NCI-H510A (cell line): ENCODE measurements at places on chromosomes 3 and 15.

DNA sequence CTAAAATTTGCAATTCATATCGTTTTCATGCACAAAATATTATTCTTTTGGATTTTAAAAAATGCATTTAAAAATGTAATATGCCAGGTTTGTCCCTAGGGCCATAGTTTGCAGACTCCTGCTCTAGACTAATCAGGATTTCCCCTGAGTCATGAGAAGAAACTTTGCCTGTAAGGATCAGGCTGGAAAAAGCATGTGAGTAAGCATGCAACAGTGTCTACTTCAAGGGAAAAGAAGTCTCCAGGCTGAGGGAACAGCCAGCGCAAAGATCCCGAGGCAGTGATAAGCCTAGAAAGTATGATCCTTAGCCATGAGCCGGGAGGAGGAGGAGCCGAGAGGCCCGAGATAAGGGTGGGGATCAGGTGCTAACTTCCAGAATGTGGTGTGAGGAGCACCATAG is 382.8 kb upstream of the CFAP20DC start:
- DNase-seq = no peak

- no peak for DNase-seq
These were observed 72.0 kb upstream of the LSAMP start for GRCh38 chr3:116517308-116517707.

DNA sequence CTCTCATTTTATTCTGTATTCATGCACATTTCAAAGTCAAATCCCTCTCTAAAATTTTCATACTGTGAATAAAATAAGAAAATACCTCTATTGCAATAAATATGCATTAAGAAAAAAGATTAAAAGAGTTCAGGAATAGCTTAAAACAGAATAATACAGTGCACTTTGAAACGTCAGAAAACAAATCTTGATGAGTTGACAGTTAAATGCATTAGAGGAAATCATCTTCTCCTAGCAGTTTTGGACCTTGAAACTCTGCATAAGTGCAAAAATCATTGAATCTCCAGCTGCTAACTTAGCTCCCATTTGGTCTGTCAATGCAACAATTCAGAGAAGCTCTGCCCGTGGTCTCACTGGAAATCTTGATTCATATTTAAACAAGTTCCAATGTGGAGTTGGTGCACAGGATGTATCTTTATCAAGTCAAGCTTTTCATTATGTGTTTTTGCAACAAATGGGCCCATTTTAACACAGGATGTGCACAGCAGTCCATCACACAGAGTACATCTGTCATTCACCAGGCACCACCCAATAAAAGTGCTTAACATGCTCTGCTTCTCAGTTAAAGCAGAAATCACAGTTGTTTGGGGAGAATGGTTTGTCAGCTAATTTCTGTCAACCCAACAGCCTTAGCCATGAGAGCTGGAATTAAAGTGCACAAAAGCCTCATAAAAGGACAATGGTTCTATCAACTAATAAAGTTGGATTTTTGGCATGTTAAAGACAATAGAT is 98.8 kb upstream of the ARRDC4 start:
- DNase-seq = no peak

GRCh38 chr3:13289771-13290285 is 130.3 kb downstream of the NUP210 start:
- no peak for DNase-seq

DNA sequence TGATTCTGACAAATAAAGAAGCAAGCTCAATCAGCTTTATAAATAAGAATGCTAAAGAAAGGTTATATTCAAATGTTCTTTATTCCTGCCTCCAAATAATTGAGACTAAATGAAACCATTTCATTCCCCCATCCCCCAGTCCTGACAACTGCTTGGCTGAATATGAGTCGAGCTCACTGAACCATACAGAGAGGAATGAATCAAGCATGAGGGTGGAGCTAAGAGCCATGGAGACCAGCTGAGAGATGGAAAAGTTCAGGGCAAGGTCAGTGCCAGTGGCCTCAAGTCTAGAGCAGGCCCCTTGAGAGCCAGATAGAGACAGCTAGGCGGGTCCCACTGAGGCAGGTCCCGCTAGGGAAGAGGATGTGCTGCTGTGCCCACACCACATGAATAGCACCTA is 188.7 kb upstream of the EIF1B start:
- no peak for DNase-seq

DNA sequence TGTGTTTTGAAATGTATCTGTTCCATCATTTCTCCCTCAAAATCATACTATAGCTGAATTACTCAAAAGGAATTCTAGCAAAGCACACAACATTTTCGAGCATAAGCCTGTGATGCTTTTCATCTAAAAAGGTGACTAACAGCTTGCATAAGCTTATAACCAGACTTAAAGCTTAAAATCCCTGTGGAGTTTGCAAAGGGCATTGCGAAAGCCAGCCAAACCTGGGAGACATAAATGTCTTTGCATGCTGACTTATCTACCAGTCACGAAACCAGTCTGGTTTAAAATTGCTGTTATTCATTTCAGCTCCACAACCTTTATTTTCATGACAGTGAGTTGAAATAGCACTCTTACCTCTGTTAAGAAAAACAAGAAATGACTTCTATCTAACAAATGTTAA is 35.6 kb upstream of the LIPC start:
- DNase-seq = no peak

DNA sequence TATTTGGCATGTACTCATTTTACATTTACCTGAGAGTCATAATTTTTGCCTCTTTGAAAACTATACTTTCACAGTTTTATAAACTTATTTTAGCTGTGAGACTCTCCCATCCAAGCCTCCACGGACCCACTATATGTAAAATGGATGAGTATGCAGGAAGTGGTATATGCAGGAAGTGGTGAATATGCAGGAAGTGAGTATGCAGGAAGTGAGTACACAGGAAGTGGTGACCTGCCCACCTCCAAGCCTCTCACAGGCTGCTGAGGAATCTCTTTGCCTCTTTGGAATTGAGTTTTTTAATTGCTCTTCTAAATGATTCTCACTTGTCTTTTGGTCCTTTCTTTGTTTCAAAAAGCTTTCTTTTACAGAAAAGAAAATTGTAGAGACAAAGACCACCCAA is 85.2 kb downstream of the KBTBD8 start:
- DNase-seq = no peak

DNA sequence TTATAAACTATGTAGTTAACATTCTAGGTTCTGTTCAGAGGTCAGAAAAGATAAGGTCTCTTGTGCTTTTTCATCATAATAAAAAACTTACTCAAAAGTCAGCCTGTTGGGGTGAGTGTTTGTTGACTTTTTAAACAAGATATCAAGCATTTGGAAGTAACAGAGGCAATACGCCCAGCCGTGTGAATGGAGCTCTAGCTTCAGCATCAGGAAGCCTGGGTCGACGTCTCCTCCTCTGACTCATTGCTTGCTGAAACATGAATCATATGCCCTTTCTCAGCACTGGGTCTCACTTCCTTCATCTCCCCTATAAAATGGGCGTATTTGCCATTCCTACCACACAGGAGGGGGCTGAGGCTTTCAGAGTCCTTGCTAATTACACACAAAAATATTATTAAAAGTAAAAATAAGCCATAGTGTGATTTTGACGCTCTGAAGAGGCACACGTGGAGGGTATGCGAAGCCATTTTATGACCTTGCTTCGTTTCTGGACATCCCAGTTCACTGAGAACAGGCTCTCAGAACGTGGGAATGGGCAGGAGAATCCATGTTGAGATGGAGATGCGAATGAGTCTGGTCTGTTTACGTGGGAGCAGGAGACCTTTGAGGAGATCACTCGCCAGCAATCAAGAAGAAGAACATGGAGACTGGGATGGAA is 220.8 kb upstream of the TPRG1 start:
- no peak for DNase-seq

- DNase-seq = no peak
These were observed 31.9 kb upstream of the CFAP161 start for GRCh38 chr15:81101894-81102815.

DNA sequence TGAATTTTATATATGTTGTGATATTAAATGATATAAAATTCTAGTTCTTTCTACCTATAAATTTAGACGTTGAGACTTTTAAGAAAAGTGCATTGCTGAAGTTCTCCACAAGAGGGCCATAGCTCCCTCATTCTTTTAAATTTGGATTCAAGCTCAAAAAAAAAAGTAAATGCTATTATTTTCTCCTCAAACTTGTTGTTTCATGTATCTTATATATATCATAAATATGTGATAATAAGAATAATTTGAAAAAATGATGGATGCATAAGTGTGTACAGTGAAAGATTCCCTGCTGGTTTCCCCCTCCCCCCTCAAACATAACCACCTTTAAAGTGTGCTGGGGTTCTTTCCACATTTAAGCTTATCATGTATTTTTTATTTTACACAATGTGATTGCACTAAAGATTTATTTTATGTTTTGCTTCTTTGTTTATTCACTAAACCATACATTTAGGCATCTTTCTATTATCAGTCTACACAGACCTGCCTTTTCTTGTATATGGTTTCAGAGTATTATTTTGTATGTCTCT is 769.4 kb upstream of the GOLIM4 start:
- no peak for DNase-seq

DNA sequence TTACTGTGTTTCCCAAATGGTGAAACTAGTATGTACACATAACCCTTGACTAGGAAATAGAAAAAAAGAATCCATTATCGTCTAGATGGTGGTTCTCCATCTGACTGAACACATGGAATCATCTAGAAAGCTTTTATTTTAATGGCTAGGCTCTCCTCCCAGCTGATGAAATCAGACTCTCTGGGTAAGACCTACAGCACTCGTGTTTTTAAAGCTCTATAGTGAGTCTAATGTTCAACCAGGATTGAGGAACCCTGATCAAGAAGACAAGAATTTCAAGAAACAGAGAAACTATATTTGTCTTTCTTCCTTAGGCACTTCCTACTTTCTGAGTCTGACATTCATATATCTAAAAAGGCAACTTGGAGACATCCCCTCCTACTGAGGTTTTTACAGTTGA is 118.8 kb downstream of the TMCO5A start:
- no peak for DNase-seq

- DNase-seq = no peak
These were observed 31.4 kb upstream of the LYZL4 start for GRCh38 chr3:42441791-42442190.

DNA sequence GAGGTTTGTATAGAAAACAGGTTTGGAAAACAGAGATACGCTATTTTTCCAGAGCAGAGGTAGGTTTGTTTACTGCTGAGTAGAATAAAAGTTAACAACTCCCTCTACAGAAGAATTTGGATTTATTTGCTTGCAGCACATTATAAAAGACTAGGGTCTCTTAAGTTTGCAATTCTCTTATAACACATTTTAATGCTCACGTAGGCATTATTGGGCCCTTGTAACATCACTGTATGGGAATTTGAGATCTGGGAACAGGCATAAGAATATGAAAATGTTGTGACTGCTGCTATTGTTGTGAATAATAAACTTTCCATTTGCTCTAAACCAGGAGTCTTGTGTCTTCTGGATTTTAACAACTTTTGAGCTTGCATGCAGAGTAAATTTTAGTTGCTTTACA is 128.3 kb upstream of the CADM2 start:
- no peak for DNase-seq

DNA sequence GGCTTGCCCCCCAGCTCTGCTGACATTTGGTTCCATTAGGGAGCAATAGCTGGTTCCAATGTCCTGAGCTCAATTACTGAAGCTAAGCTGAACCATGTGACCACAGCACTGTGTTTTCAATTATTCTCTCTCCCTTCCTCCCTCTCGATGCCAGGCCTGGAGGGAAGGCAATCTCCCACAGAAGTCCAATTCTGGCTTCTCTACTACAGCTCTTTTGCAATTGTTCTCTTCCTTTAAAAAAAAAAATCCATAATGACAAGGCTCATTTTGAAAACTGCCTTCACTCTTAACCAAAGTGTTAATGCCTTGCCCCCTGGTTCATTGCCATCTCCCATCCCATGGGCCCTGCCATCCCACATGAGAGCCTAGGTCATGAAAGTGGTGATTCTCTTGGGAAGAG is 24.8 kb downstream of the IL16 start:
- no peak for DNase-seq

DNA sequence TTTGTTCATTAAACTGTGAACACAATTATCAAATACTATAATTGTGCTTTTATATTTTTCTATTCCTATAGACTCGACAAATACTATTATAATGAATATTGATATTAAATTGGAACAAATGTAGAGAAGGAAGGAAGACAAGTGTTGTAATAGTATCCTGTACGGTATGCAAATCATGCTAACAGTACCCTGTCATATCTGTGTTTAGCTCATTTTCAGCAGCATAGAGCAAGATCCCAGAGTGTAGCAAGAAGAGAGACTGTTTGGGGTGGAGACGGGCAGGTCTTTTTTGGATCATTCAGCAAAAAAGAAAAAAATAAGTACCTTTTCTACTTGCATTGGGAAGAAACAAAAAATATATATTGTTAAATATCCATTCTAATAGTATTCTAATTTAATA is 224.1 kb downstream of the TPRG1 start:
- DNase-seq = no peak

DNA sequence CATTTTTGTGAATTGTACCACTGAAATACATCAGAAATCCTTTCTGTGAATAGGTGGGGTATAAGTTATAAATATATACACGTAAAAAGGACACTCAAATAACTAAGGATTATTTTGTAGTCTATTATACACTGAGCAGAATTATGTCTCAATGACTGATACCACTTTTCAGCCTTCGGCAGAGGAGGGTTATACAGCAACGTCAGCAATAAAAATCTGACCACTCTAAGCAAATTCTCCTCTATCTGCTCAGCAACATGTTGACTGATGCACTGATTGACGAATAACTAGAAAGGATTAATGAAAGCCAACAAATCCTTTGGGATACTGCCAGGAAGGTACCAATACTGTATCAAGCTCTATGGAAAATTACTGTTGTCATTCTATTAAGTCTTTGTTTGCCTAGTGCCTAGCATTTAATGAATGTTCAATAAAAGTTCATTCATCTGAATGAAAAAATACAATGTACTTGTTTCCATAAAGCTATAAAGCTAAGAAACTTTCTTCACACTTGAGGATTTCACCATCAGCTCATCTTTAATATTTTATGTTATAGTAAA is 5.2 kb downstream of the ARPP19 start:
- no peak for DNase-seq
